T-helper 2 cell (primary cell): ENCODE measurements at places on chromosomes 6 and 20.

GRCh38 chr6:76490456-76490855, 418.0 kb upstream of the IMPG1 start:
- DNase-seq = no peak

DNA sequence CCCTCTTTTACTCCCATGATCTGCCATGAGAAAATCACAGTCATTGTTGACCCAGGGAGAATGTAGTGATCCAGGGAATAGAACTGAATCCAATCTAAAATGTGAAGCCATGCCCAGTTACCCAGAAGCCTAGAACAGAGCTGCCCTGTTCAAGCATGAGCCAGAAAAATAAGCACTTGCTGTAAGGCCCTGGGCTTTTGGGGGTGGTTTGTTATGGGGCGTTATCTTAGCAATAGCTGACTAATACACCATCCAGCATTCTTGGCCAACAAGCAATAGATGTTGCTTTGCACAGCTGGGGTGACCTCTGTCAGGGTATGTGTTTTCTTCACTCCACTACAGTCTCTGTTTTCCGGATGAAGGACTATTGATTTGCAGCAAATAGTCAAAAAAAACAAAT, 120.4 kb downstream of the ZFP64 start:
- DNase-seq = no peak

- DNase-seq = no peak
Observed at GRCh38 chr6:33490198-33490597, 35.8 kb downstream of the ZBTB9 start.

DNA sequence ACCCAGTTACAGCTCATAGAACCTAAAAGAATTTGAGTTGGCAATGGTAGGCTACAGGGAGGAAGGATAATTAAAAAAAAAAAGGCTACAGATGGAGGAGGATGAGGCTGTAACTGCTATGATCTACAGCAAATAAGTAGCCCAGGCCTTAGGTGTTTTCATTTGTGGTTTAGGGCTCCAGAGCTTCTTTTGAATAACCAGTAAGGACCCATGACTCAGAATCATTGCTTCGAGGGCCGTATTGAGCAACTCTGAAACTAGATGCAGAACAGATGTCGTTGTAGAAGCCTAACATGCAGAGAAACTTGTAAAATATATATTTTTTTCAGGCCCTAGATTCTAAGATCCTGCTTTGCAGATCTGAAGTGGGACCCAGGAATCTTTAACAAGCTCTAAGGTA, 19.0 kb upstream of the ASIP start:
- DNase-seq = no peak

GRCh38 chr6:81985191-81985590, 232.7 kb upstream of the TENT5A start:
- no peak for DNase-seq
